Left lung (tissue), 14 donors: ENCODE measurements at places on chromosomes 5 and 9. TPM values are rescaled to one million over a fixed set of nuclear protein-coding genes. Genes with fewer than 3 reads are reported as not detected.

KYAT1 gene
- total RNA-seq, result 6.2 TPM

PCDHB7 gene
- 2.4 TPM for total RNA-seq

IFNK gene
- not detected for total RNA-seq

WNT8A gene
- not detected for total RNA-seq

CCNI2 gene
- total RNA-seq, result 1.1 TPM

IL5 gene
- total RNA-seq, result not detected

ANXA1 gene
- 387 TPM for total RNA-seq

SLC4A9 gene
- total RNA-seq, result not detected

CTXN3 gene
- not detected for total RNA-seq

ADAMTSL1 gene
- 3.1 TPM for total RNA-seq

TRIM7 gene
- 4.3 TPM for total RNA-seq

LHX3 gene
- total RNA-seq, result not detected

EPB41L4A gene
- total RNA-seq, result 21.3 TPM
